Fibroblast of mammary gland (primary cell): ENCODE measurements at places on chromosomes 6 and 20.

DNA sequence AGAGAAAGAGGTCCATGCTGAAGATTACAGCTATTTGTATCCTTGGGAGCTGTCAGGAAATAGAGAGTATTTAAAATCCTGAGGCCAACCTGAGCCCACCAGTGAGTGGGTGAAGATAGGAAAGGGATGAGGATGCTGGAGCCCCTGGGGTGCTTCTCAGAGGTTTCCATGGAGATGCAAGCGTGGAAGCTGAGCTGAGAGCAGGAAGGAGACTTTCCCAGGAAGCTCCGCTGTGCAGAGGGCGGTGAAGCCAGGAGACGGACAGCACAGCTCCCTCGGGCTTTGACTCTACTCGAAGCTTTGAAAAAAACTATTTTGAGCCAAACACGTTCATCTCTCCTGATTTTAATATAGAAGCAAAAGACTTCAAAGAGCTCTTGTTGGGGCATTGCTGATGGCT is 222.1 kb downstream of the SMOC2 start:
- no peak for DNase-seq

GRCh38 chr6:129191235-129191634 is 308.3 kb downstream of the LAMA2 start:
- no peak for DNase-seq

DNA sequence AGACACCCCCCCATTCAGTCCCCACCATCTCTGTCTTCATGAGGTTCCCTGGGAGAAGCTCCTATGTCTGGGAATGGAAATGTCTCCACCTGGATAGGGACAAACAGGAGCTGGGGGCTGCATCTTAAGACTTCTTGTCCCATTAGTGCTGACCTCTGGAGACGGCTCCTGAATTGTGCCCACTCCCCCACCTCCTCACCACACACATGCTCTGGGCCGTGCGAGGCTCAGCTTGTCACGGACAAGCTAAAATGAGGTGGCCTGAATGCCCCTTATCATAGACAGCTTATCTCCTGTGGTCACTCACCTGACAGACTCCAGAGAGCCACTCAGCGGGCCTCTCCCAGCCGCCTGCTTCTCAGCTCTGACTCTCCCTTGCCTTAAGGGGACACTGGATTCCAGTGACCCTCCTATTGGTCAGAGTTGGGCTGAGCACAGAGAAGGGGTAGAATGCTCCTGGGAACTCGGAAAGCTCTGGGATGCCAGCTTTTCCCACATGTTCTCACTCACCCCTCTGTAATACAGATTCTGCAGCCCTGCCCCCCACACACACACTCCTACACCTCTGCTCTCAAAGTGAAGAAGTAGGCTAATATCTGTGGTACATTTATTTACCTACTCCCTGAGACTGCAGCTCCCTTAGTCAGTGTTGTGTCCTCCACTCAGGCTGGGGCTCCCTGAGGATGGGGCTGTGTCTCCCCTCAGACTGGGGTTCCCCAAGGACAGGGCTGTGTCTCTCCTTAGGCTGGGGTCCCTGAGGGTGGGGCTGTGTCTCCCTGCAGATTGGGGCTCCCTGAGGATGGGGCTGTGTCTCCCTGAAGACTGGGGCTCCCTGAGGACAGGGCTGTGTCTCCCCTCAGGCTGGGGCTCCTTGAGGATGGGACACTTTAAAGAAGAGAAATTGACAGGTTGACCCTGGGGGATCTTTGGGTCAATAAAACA is 167.5 kb downstream of the VEGFA start:
- DNase-seq = no peak

DNA sequence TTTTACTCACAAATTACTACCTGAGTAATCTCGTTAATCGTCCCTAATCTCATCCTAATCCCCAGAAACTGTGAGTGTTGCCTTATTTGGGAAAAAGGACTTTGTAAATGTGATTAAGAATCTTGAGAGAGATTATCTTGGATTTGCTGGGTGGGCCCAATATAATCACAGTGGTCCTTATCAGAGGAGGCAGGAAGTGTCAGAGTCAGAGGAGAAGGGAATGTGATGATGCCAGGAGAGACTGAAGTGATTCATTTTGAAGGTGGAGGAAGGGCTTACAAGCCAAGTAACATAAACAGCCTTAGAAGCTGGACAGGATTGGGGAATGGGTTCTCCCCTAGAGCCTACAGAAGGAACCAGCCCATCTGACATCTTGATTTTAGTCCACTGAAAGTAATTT is 16.7 kb downstream of the RPP21 start:
- no peak for DNase-seq

DNA sequence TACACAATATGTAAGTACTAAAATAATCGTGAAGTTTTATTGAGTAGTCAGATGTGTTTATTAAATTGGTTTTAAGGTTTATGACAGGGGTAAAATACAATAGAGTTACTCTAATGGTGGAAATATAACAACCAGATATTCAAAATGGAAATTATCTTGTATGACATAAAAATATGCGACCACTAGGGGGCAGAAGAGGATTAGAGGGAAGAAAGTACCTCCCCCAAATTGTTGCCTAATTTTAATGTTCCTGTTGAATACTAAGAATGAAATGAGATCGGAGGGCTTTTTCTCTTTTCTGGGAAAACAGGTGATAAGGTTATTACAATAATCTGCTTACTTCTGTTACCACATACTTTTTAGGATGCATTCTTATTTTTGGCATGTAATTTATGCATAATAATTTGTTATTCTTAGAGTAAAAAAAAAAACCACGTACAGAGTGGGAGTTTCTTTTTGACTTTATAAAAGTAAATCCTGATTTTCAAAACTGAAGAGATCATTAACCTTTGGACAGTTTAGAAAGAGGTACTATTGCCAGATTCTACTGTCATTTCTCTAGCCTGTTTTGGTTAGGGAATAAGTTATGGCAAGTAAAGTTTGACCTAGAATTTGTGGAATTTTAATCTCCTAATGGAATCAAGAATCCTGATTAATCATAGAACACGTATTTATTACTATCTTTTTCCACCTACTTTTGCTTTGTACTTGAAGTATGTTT is 159.2 kb downstream of the CD109 start:
- peak; percentile 77 for DNase-seq

DNA sequence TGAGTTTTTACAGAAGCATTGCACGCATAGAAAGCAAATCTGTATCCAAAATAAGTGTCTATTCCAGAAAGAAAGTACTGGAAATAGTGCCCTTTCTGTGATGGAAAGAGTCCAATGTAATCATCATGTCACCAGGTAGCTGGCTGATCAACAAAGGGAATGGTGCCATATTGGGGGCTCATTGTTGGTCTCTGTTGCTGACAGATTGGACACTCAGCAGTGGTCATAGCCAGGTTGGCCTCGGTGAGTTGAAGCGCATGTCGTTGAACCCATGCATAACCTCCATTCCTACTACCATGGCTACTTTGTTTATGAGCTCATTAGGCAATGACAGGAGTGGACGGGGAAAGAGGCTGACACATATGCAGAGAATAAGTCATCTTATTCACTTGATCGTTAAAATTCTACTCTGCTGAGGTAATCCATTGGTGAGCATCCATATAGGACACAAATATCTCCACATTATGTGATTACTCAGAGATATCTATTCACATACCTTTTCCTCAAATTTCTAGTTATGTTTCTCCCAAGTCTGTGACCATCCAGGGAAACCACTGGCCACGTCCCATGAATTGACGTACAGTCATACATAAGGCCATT is 560.5 kb downstream of the HAO1 start:
- DNase-seq = peak; percentile 2

- DNase-seq = peak; percentile 30
Measured at GRCh38 chr6:71420095-71420692, 131.6 kb downstream of the OGFRL1 start.

- DNase-seq = no peak
Measured at GRCh38 chr6:32271429-32271828, 47.6 kb upstream of the NOTCH4 start.

DNA sequence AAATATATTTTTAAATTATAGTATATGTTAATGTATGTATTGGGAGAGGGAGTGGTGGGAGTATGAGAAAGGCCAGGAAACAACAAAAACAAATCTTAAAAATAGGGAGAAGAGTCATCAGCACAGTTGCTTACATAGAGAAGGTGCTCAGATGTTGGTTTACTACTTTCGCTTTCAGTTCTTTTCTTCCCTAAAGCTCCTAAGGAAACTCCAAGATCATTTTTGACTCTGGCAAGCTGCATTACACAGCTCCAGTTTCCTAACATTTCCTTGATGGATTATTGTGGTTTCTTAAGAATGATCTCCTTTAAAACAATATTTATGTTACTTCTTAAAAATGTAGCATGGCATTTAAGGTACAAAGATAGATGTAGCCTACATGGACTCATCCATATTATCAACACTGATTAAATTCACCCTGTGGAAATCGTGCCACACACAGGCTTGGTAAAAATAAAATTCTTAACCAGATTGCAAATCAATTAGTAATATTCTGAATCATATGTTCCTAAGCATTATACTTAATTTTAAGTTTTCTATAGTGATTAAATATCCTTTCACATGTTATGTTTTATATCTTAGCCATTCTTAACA is 118.0 kb upstream of the MAN1A1 start:
- DNase-seq = peak; percentile 60

- no peak for DNase-seq
Measured at GRCh38 chr6:3347247-3347646, 88.5 kb downstream of the PSMG4 start.

DNA sequence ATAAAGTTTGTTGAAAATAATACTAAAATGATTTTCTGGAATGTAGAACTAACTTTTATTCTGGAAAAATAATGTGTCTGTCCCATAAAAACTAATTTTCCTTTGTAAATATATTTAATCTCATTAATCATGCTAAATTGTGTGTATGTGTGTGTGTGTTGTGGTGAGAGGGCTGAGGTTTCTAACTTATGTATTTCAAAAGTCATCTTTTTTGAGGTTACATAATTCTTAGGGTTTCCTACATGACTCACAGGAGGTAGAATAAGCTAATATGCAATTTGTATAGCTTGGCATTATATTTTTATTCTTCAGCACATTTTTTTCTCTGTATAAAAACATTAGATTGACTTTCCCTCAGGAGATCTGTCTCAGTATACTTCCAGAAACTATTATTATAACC is 64.1 kb upstream of the CLVS2 start:
- DNase-seq = no peak

GRCh38 chr6:34929241-34929978 is 40.4 kb downstream of the ANKS1A start:
- DNase-seq = no peak

DNA sequence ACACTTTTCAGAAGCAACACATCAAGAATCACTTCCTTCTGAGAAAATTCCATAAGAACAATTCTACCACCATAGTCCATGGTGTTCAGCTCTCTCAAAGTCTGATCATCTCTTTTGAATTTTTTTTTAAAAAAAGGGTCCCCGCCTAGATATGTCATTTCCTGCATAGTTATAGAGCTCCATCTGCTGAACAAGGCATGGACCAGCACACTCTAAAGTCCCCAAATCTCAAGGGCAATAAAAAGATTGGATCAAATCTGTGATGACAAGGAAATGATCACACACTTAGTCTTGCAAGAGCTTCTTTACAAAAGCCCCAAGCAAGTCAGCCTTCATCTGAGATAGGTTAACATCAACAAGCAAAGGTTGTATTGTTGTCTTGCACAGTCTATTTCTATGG is 100.7 kb upstream of the STMND1 start:
- DNase-seq = no peak

- no peak for DNase-seq
Measured at GRCh38 chr6:137122612-137123011, 50.8 kb downstream of the IL22RA2 start.

DNA sequence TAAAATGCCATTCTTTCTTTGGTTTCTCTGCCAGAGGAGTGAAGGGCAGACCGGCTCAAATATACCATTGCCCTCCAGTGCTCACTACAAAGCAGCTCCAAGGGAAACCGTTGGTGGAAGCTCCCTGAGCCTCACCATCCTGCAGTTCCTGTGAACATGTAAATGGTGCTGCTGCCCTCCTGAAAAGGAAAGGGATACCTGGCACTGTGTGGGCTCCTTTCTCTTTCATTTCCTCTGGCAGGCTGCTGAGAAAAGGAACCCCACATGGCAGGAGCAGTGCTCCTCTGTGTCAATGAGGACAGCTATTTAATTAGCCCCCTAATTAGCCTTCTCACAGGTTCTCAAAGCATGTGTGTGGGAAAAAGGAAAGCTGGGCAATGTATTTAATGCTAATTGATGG is 142.5 kb downstream of the KLHL32 start:
- no peak for DNase-seq

DNA sequence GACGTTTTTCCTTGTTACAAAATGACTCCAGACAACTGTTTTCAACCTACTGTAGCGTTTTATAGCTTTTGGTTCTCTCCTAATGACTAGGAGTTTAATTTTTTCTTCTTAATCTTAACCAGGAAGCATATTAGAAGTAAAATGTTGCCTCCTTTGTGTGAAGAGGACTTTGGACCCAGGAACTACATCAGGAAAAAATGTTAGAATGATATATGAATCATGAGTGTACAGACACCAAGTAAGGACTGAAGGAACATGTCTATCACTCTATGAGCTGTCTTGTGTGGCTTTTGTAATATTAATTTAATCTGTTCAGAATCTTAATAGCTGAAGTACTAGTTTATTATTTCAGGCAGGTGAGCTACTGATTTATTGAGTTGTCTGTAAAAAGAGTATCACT is 71.0 kb upstream of the MARCKS start:
- DNase-seq = no peak

DNA sequence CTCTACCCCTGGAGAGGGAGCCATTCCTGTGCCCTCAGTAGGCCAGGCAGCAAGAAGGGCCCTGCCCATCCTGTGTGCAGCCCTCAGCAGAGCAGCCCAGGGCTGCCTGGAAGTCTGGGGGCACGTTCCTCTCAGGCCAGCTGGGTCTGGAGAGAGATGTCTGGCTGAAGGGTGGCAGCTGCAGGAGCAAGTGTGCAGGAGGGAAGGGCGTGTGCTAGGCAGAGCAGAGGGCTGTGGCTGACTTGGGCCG is 62.7 kb downstream of the NOL4L start:
- no peak for DNase-seq

GRCh38 chr6:53524455-53524815 is 20.5 kb downstream of the GCLC start:
- DNase-seq = peak; percentile 69

DNA sequence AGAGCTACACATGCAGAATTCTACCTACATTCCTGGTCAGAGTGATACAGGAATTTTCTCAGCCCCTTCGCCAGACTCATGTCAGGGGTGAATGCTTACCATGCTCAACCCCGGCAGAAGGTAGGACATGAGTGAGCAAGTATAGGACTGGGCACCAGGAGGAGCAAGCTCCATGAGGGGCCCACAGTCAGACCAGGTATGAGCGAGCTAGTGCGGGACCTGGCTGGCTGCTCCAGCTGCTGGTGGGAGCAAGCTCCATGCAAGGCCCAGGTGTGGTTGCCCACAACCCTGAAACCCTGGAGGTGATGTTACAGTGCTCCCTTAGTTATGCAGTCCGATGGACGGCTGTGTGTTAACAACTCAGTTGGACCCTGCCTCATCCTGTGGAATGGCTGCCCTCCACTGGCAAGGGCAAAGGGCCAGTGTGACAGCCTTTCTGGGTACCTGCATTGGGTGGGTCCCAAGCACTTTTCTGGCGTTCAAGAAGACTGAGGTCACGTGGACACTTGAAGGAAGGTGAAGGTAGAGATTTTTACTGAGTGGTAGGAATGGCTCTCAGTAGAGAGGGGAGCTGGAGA is 503.5 kb upstream of the CITED2 start:
- no peak for DNase-seq
